Stimulated activated CD4-positive, alpha-beta T cell treated with anti-CD3 and anti-CD28 coated beads, Interleukin-15, amount 100 ng/mL, for 48 hours (primary cell): ENCODE measurements at places on chromosomes 11 and 22.

DNA sequence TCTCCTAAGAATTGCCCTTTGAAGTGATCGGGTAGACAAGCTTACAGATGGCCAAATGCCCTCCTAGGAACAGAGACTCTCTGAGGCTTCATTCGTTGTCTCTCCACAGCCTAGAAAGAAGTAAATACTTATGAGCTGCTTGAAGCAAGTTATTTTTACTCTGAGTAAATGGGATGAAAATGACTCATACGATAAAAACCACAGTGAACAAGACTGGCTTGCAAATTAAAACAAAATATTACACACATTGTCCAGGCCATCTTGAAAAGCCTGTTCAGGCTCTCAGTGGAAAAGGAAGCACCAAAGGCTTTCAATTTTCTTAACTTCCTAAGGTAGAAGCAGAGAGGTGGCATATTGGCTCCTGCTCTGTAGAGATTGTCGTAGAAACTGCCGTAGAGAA lies 294.2 kb downstream of the NELL1 start:
- DNase-seq, result no peak

DNA sequence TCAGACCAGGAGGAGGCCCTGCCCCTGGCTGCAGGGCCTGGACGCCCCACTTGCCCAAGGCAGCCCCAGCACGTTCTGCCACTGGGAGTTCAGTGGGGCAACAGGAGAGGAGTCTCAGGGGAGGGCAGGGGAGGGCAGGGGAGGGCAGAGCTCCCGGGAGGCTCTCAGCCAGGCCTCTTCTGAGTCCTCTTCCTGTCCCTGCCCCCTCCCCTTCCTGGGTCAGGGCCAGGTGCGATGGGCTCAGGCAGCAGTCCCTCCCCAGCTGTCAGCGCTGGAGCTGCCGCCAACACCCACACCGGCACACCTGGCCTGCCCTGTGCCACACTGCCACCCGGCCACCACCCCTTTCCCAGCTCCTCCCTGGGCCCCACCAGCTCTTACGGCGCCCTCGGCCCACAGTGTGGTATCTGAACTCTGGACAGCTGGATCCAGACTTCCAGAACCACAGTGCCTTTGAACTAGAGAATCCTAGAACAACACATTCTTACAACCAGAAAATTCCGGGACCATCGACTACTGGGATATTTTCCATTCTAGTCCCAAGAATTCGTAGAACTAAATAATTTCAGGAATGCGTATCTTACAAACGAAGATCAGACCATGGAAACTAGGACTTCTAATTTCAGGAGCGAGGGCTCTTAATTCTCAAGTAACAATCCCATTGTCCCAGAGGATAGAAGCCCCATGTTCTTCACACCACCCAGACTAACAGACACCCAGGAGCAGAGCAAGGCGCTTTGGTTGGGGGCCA lies 21.8 kb downstream of the RPL3 start:
- DNase-seq, result no peak

GRCh38 chr11:11731311-11732083 lies 109.7 kb upstream of the GALNT18 start:
- no peak for DNase-seq

DNA sequence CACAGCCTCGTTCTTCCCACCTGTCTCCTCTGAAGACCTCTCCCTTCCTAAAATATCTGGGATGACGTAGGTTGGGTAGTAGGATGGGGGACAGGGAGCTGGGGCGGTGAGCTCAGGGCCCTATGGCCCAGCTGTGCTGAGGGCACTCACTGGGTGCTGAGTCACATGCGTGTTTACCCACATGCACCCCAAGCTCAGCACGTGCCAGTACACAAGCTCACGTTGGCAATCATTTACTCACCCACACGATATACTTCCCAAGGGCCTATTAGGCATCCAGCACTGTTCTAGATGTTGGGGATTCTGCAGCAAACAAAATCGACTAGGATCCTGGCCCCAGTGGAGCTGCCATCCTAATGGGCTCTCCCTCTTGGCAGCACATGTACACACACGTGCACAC lies 28.7 kb downstream of the ARAP1 start:
- DNase-seq, result no peak

GRCh38 chr11:58222721-58223120 lies 6.0 kb downstream of the OR10Q1 start:
- no peak for DNase-seq
